Right ventricle myocardium inferior (tissue), 1 donor: ENCODE measurements at places on chromosomes 11 and 22. TPM values are rescaled to one million over a fixed set of nuclear protein-coding genes. Genes with fewer than 3 reads are reported as not detected.

DNA sequence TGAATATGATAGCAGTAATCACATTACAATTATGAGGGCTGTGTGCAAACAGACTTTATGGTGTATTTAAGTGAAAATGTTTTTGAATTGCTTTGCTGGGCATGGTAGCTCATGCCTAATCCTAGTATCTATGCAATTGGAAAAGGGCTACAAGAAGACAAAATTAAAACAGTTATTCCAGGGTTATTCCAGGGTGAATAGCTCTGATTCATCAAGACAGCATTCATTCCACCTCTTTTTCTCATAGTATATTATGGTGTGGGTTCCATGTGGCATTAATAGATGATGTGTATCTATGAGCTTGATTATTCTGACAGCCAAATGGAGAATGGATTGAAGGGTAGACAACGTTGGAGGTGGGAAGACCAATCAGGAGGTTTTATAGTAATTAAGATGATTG is 12.1 kb upstream of the SIDT2 start:
- DNase-seq: no peak

GRCh38 chr11:64316672-64317324 is 561 bp downstream of the TRMT112 start:
- no peak for DNase-seq

DNA sequence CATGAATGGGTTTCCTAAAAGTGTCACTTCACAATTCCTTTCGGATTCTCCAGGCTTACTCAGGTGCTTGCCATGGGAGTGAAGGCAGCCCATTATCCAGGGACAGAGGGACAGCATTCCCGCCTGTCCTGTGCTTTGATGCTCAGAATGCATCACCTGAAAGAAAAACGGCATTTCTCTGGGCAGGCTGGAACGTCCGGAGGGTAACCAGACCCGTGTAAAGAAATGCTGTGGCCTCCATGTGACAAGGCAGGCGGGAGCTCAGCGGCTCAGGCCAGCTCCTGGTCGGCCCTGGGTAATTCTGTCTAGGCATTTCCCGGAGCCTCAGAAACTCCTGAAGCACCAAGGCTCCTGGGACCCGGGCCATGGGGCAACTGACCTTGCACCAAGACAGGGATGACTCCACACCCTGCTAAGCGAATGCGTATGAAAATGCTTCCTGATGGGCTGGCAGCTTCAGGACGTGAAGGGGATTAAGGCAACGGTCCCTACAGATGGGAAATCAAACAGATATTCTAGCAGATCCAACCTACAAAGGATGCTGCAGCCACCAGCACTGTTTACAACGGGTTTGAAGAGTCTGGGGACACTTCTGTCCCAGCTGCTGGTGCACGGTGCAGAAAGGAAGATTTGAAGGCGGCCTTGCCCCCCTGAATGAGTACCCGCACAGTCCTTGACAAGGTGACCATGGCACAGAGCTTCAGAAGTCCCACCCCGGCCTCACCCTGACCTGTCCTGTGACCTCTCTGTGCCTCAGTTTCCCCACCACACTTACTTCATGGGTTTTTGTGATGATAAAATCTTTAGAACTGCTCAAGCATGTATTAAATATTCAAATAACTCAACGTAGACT is 13.6 kb upstream of the FGF3 start:
- DNase-seq: no peak

GRCh38 chr22:30806391-30806861 is 111.8 kb downstream of the OSBP2 start:
- no peak for DNase-seq

- DNase-seq: no peak
Measured at GRCh38 chr11:64581057-64581523, 9.9 kb upstream of the SLC22A12 start.

Gene CECR2
- total RNA-seq: 6.4 TPM
